ENCODE measurements at places on chromosomes 12 and 14.

DNA sequence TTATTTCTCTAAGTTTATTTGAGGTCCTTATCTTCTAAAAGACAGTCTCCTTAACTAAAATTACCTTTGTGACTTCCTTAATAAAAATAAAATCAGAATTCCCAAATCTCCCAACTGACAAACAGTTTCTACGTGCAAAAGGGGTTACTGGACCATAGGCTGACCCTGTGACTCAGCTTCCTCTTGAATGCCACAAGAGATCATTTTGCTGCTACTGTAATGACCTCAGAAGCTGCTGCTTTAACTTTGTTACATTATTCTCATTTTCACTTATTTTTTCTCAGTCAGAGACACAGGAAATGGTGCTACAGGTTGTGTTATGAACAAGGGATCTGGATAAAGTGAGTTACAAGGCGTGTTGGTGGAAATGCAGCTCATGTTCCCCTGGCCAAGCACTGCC, 132.2 kb upstream of the TMTC2 start:
- DNase-seq = no peak

DNA sequence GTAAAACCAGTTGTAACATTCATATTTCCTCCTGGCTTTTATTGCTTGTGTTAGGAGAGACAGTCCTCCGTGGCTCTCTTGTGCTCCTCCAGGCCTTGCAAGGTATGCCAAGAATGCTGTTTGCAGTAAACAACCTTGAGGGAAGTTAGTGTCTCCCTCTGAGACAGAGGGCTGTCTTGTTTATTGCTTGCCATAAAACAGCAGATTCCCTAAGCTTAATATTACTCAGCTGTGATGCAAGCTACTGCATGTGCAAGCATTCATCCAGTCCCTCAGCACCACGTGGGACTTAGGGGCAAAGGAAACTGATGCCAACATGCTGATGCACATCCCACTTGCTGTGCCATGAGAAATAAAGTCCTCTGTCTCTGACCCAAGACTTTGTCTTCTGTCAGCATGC, 6.6 kb downstream of the POMT2 start:
- no peak for DNase-seq

DNA sequence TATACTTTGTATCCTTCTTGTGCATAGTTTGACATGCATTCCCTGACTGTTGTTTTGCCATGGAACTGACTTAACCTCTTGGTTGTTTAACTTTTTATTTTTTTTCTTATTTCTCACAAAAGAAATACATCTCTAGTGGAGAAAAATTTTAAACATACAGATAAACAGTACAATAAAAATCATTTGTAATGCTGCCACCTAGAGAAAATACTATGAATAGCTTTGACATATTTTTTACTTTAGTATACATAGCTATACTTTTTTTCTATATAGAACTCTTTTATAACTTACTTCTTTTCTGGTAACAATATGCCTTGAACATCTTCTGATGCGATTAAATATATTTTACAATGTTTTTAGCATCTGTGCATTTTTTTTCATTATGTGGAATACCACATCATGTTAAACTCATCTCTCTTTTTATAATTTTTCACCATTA, 184.5 kb downstream of the AKAP6 start:
- DNase-seq = no peak

DNA sequence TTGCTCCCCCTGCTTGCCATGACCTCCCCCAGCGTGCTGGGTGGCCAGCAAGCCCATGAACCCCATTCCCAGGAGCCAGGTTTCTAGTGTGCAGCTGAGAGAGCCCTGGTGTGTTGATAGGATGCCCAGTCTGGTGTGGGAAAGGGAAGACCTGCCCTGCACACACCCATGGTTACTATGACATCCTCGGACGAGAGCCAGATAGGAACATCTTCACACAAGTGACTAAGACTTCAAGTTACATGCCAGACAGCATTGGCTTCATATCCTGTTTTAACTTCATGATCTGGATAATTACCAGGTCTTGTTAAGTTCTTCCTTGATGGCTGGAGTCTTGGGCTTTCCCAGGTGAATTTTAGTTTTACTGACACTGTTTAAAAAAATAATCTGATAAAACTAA, 196.6 kb upstream of the EGLN3 start:
- no peak for DNase-seq

DNA sequence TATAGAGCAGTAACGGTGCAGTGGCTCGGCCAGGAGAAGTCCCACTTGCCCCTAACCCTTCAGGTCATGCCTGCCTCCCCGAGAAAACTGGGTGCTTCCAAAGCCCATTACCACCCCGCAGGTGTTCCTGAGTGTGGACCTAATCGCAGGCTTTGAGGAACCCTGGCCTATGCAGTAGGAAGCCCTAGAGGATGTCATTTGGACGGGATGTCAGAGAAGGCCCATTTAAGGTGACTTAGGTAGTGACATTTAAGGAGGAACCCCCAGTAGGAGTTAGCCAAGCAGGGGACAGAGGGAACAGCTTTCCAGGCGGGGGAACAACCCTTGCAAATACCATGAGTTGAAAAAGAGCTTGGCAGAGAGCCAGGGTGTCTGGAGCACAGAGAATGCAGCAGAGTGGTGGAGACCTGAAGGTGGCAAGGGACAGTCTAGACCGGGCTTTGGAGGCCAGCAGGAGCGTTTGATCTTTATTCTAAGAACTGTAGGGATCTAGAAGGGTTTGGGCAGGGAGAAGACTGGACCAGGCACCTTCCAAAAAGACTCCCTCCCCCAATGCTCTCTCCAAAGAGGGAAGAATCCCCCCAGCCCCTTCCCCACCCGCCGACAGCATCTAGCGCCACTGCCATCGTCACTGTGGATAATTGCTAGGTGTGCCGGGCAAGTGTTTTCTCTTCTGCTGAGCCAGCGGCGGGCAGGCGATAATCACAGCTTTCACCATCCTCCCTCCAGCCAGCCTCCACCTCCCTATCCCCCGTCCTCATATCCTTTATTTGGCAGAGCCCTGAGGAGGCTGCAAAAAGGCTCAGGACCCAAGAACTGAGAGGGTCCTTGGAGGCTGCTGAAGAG, 33.3 kb upstream of the BEGAIN start:
- DNase-seq = no peak

DNA sequence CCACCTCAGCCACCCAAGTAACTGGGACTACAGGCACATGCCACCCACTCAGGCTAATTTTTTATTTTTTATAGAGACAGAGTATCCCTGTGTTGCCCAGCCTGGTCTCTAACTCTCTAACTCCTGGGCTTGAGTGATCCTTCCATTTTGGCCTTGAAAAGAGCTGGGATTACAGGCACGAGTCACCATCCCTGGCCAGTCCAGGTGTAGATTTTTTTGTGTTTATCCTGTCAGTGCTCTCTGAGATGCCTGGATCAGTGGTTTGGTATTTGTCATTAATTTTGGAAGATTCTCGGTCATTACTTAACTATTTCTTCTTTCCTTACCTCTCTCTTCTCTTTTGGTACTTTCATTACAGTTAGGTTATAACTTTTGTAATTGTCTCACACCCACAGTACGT, 5.3 kb upstream of the HIF1A start:
- no peak for DNase-seq

GRCh38 chr14:102450206-102451063, 59.1 kb downstream of the ANKRD9 start:
- DNase-seq = no peak

DNA sequence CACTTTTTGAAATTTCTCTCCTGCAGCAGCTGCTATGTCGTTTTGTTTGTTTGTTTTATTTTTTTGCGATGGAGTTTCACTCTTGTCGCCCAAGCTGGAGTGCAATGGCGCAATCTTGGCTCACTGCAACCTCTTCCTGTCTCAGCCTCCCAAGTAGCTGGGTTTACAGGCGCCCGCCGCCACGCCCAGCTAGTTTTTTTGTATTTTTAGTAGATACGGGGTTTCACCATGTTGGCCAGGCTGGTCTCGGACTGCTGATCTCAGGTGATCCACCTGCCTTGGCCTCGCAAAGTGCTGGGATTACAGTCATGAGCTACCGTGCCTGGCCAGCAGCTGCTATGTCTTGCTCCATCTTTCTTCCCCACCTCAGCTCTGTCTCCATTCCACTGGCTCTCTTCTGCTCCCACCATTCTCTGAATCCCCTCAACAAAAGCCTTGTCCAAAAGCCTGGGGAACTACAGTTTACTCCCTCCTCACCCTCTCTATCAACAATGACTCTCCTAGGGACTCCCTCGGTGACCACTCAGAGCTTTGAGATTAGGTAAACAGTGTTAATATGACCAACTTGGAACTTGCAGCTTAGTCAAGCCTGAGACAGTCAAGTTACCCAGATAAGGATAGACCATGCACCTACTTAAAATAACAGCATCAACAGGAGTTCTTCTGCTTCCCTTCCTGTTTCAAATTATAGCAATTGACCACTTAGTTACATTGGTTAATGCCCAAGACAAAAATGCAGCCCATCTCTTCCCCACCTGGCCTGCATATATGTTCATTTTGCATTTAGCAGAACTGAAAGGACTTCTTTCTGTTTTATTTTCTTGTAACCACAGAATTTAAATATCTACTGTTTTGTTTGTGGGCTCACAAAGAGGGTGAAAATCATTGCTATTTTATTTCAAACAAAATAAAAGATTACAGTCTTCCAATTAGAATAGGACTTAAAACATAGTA, 189.0 kb upstream of the AMIGO2 start:
- no peak for DNase-seq

DNA sequence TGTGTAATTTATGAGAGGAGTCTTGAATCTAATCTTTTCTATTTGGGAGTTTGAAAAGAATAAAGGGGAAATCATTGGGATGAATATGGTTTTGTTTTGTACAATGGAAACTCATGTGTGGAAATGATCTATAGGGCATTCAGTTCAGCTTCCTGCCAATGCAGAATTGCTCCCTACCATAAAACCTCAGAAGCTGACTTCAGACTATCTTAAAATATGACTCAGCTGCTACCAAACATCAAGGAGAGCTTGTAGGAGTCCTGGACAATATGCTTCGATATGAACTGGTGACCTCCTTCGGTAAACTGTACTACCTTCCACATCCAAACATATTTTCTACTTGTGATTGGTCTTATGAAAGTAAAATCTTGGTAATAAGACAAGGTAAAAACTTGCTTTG, 160.6 kb downstream of the CAPZA3 start:
- DNase-seq = no peak

DNA sequence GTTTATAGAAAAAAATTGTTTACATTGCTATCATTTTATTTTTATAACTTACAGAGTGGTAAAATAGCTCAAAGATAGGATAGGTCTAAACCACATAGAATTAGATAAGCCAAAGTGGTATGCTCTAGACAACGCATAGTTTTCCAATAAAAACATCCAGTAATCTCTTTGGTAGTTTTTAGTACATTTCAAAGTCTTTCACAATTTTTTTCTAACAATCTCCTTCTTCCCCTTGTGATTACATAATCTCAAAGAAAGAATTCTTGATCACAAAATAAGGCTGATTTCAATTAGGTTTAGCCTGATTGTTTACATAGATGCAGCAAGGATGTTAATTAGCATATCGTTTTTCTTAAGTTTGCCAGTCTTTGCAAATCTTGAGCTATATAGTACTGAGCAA, 460.0 kb downstream of the FUT8 start:
- DNase-seq = no peak

- no peak for DNase-seq
These were observed 21.4 kb upstream of the CEP170B start for GRCh38 chr14:104843442-104844305.

DNA sequence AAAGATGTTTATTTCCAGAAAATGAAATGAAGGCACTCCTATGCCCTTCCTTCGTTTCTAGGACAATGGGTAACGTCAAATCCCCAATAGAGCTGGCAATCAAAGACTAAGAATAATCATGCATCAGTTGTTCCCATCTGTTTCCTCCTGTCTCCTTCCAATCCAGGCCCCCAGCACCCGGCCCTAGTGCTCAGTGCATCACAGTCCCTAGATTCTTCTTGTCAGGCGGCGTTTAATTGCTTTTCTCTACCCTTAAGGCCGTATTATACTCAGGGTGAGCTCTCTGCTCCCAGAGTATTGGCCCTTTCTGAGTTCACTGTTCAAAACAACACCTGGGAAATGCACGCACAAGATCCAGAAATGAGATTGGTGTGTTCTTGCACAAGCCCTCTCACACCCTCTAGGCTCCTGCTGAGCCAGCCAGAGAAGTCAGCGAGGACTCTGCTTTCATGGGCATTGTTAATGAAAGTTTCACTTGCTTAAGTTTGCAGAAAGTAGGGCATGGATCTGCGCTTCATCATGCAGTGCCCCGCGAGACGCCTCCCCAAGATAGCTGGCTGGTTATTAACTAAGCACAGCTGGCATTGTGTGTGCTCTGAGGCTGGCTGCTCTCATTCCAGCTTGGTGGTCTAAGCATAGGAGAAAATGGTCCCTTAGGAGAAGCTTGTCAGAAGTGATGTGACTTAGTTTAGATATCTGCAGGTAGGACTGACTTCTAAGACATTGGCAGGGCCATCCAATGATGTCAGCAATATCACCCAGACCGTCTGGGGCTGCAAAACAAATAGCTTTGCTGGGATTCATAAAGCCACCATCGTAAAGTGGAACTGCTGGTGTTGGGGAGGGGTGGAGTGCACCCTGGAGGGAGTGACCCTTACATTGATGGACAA, 28.7 kb downstream of the CRACR2A start:
- no peak for DNase-seq

- DNase-seq = no peak
These were observed 39.1 kb downstream of the DIO3 start for GRCh38 chr14:101600336-101600890.

DNA sequence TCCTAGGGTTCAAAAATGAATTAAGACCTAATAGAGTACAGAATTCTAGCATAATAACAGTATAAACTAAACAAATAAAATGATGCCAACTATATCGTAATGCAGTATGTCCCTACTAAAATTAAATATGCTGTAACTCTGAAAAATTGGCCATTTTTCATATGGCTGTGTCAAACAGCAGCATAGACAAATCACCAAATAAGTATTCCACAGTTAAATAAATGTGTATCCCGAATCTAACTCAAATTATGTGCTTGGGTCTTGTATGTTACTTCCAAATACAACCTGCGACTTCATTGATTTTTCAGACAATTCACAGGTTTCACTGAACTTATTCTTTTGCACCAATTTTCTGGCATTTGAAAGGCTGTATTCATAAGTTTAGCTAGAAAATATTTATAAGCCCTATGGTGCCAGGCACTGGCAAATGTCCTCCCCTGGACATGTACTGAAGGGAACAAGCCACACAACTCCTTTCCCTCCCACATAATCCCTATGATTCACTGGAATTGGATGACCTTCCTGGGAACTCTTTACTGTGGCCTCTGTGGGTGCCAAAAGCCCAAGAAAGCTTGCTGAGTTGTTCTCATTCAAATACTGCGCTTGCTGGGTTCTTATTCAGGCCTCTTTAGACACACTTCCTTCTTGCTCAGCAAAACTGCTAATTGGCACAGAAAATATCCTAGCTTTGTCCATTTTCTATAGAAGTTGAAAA, 108.8 kb downstream of the KITLG start:
- no peak for DNase-seq

Data from right renal pelvis (tissue), 4 donors.